ENCODE measurements at places on chromosomes 16 and 17.

DNA sequence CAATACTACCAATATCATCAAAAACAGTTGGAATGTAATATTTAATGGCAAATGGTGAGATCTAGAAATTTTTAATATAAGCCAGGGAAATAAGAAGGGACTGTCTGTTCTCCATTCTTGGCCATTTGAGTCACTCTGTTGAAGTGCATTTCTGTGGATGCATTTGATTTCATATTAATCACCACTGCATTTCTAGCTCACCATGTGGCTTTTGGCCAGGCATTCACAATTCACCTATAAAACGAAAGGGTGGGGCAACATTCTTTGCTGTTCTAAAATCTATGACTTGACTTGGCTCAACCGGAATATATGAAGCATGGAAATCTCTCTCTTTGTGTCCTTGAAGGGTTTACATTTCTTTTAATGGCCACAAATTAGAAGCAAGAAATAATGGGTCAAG, 483.0 kb downstream of the SLC39A11 start:
- DNase-seq: no peak

GRCh38 chr16:56226187-56226586, 34.9 kb downstream of the GNAO1 start:
- no peak for DNase-seq

GRCh38 chr17:6495450-6496115, 51.3 kb downstream of the PIMREG start:
- no peak for DNase-seq

GRCh38 chr17:7462474-7463371, 16.7 kb downstream of the ZBTB4 start:
- no peak for DNase-seq

Measured in brain pericyte (primary cell).